NCI-H2081 (cell line): ENCODE measurements at places on chromosomes 6 and 20.

GRCh38 chr6:4460586-4461475 lies 315.4 kb upstream of the CDYL start:
- DNase-seq, result no peak

DNA sequence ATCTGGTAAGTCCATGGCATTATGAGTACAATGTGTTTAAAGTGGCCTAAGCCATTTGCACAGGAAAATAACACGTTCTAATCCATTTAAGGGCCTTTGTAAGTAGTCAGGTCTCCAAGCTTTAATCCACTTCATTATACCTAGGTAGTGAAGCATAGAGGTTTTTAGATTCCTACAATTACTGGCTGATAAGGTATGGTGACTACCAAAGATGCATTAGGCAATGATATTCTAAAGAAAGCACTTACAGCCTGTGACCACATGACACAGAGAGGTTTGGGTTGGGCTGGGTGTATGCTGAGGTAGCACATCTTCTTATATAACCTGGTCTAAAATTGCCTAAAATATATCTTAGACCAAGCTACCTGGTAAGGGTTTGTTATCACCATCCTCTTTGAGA lies 504.4 kb downstream of the TFAP2B start:
- no peak for DNase-seq

DNA sequence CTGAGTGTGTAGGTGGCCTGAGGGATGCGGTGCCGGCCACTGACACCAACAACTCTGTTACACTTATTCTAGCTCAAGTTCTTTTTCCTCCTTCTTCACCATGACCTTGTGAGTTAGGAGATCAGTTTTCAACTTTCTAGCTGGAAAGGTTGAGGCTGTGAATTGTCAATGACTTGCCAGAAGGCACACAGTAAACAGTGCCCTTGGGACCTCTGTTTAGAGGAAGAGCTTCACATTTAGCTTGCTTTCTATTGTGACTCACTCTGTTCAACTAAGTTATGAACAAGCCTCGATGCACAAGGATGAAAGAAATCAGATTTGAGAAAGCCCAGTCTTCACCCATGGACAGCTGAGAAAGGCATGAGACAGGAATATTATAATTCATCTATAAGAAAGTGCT lies 455.6 kb downstream of the MAFB start:
- DNase-seq, result no peak

- DNase-seq, result peak; percentile 29
These were observed 61.1 kb upstream of the CCN6 start for GRCh38 chr6:111992851-111993250.

GRCh38 chr6:83308833-83309232 lies 115.7 kb downstream of the RWDD2A start:
- no peak for DNase-seq

- DNase-seq, result no peak
These were observed 18.2 kb downstream of the ADA start for GRCh38 chr20:44633187-44633810.
